ENCODE measurements at places on chromosomes 5 and 9.

GRCh38 chr5:10676946-10677345 lies 84.1 kb downstream of the DAP start:
- DNase-seq = no peak

- DNase-seq = no peak
Observed at GRCh38 chr5:127290946-127291693, 524 bp downstream of the MEGF10 start.

DNA sequence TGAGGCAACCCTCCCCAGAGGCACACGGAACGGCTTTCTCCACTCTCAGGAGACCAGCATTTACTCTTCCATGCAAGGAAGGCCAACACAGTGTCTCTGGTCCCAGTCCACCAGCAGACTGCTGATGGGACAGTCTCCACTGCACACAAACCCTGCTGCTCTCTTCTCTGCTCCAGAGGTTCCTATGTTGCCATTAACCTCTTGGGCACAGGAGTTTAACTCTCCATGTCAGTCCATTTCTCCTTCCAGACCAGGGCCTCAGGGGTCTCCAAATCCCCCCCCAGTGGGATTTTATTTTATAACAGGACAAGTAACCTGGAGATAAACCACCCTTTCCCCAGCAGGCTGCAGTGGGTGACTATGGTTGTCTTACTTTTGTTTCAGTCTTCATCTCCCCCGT lies 452.5 kb downstream of the GADD45G start:
- no peak for DNase-seq

GRCh38 chr9:27151693-27152404 lies 42.8 kb downstream of the TEK start:
- no peak for DNase-seq

DNA sequence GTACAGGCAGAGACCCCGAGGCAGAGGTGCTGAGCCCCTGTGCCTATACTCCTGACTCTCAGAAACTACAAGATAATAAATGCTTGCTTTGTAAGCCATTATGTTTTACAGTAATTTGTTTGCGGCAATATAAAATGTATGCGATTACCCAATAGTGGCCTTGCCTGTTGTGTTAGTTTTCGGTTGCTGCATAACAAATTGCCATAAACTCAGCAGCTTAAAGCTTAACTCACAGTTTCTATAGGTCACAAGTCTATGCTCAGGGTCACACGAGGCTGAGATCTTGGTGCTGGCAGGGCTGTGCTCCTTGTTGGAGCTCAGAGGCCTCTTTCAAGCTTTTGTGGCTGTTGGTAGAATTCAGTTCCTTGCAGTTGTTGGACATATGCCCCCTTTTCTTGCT lies 114.8 kb downstream of the COL23A1 start:
- DNase-seq = no peak

Data from CD4-positive, alpha-beta T cell treated with Interleukin-12 subunit alpha and Interleukin-12 subunit beta, for 1 hour (primary cell).